Caco-2 (cell line): ENCODE measurements at places on chromosomes 12 and 14. TPM values are rescaled to one million over a fixed set of nuclear protein-coding genes. Genes with fewer than 3 reads are reported as not detected.

DNA sequence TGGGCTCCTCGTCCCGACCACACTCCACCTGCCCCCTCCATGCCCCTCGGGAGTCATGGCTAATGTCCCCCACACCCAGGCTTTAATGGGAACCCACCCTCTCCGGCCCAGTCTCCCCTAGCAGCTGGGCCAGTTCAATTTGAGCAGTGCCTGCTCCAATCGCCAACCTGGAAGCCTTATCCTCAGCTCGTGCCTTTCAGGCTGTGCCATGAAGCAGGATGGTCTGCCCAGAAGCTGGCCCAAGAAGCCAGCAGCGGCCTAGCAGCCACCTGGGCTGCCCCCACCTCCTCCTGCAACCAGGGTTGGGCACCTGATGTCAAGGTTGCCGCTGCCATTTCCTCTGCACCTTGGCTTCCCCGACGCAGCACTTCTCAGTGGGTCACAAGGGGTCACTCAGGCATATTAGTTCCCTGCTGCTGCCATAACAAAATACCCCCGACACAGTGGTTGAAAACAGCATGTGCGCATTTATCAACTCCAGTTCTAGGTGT lies 2.3 kb upstream of the CLBA1 start:
- H3K4me1 ChIP-seq, result peaks cover 7% of the 10 kb centered on the region; the same call in 1 of the 2 replicates
- no peak overlapping the region for H3K27ac ChIP-seq
- DNase-seq, result no peak
- no peak overlapping the region for H3K4me3 ChIP-seq
- no peaks in the 10 kb centered on the region for H3K27me3 ChIP-seq
- H3K36me3 ChIP-seq, result no peaks in the 10 kb centered on the region

DNA sequence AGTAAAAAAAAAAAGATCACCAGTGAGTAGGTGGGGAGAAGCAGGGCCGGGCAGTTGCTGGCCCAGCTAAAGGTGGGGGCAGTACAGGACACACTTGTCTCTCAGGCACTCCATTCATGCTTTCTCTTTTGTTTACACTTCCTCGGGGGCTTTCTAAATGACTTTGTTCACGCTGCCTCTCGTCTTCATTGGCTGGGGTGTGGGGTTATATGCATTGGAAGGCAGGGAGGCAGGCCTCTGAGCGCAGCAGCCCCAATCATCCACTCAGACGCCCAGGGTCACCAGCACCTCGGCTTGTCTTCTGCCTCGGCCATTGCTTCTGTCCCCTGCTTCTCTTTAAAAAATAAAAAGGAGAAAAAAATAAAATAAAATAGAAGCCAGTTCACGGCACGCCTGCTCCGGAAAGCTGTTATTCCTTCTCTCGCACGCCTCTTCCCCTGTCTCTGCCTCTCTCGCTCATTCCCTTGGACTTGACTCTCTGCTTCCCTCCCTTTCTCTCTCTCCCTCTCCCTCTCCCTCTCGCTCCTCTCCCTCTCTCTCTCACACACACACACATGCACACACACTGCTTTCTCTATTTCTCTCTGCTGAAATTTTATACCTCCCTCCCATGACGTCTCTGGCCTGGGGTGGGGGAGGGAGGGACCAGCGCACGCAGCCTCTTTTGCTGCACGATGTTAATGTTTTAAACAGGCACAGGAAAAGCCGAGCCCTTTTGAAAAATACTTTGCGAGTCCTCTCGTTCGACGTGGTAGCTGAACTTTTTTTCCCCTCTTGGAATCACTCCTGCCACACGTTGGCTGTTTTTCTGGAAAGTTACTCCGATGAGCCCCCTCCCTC lies at the start of gene TGFB3:
TSS of gene TGFB3 (minus strand) at position 570 of the 840 bp plus-strand sequence. CDS start 1,102 bp downstream, outside the sequence.
- H3K4me1 ChIP-seq, result peaks cover 11% of the 10 kb centered on the region
- no peaks in the 10 kb centered on the region for H3K36me3 ChIP-seq
- H3K27ac ChIP-seq, result peak within 1 kb of the TSS; percentile 39
- DNase-seq, result peak; percentile 50
- H3K4me3 ChIP-seq, result peak within 1 kb of the TSS; percentile 56
- H3K27me3 ChIP-seq, result no peaks in the 10 kb centered on the region

- no peaks in the 10 kb centered on the region for H3K27me3 ChIP-seq
- no peaks in the 10 kb centered on the region for H3K36me3 ChIP-seq
- peak; percentile 15 for DNase-seq
- no peak overlapping the region for H3K4me3 ChIP-seq
- no peaks in the 10 kb centered on the region for H3K4me1 ChIP-seq
These were observed 365.6 kb upstream of the TBX3 start for GRCh38 chr12:115049614-115050013.

- no peaks in the 10 kb centered on the region for H3K36me3 ChIP-seq
- H3K27ac ChIP-seq, result no peak overlapping the region
- H3K27me3 ChIP-seq, result no peaks in the 10 kb centered on the region
- peaks cover 14% of the 10 kb centered on the region for H3K4me1 ChIP-seq
These were observed 117.2 kb downstream of the CACNA1C start for GRCh38 chr12:2169940-2170339.

Gene KCNJ8
- 88.7 and 90.2 TPM in 2 replicates for total RNA-seq

Gene CLEC4D
- not detected in 2 replicates for total RNA-seq

- H3K36me3 ChIP-seq, result no peaks in the 10 kb centered on the region
- H3K4me3 ChIP-seq, result no peak overlapping the region
- DNase-seq, result no peak
- H3K4me1 ChIP-seq, result no peaks in the 10 kb centered on the region
- H3K27ac ChIP-seq, result no peak overlapping the region
These were observed 70.7 kb downstream of the AACS start for GRCh38 chr12:125135906-125136305.

DNA sequence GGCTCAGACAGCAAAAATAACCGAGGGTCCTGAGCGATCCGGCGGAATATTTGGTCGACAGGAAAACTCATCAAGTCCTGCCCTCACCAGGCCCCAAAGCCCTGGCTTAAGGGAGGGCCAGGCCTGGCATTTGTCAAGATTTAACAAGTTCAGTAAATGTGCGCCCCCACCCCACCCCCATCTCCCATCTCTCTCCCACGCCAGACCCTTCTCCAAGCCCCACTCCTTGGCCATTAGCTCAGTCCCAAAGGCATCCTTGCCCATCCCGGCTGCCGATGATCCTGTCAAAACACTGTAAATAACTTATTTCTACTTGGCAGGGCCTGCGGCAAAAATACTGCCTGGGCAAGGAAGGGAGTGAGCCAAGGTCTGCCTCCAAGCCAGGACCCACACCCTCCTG lies 52.8 kb downstream of the ITPK1 start:
- H3K27ac ChIP-seq, result no peak overlapping the region
- no peak for DNase-seq
- H3K4me3 ChIP-seq, result no peak overlapping the region
- H3K4me1 ChIP-seq, result no peaks in the 10 kb centered on the region

Gene OTOGL
- total RNA-seq, result 0.39 and 0.72 TPM in 2 replicates

Gene KIAA0586
- total RNA-seq, result 13.5 and 18.2 TPM in 2 replicates

- peaks cover 16% of the 10 kb centered on the region for H3K4me1 ChIP-seq
- DNase-seq, result no peak
- no peak overlapping the region for H3K27ac ChIP-seq
- peaks cover 10% of the 10 kb centered on the region for H3K36me3 ChIP-seq
- H3K27me3 ChIP-seq, result no peaks in the 10 kb centered on the region
These were observed 24.6 kb downstream of the GCN1 start for GRCh38 chr12:120169946-120170345.

DNA sequence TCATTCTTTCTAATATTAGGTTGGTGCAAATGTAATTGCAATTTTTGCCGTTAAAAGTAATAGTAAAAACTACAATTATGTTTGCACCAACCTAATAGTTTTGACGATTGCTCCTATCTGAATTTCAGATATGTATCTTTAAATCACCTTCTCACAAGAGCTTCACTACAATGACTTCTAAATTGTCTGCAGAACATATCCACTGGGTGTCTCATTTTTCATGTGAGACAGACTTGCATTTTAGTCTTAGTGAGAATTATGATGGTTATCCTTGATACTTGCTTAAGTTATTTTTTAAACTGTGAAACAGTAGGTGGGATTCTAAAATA lies 84.6 kb downstream of the ITPR2 start:
- peaks cover 25% of the 10 kb centered on the region for H3K4me1 ChIP-seq
- no peak for DNase-seq
- no peaks in the 10 kb centered on the region for H3K36me3 ChIP-seq
- no peaks in the 10 kb centered on the region for H3K27me3 ChIP-seq
- H3K4me3 ChIP-seq, result no peak overlapping the region
- no peak overlapping the region for H3K27ac ChIP-seq

Gene EID3
- 2.0 and 3.2 TPM in 2 replicates for total RNA-seq

DNA sequence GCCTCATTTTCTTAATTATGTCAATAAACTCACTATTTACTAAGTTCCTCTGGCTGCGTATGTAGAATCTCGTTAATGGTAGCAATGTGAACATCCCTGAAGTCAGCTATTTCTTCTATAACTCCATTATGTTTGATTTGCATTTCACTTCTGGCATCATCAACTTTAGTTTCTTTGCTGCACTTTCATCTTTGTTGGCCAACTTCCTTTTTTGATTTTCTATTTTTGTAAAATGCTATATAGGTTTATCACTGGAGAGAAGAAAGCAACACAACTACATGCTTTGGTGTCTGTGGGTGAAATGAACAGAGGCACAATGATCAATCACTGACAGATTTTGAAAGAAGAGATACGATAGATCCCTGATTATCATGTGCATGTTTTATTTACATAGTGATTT lies 58.5 kb upstream of the ATF7IP start:
- no peaks in the 10 kb centered on the region for H3K4me1 ChIP-seq
- DNase-seq, result no peak
- H3K27me3 ChIP-seq, result no peaks in the 10 kb centered on the region
- no peak overlapping the region for H3K4me3 ChIP-seq
- H3K36me3 ChIP-seq, result no peaks in the 10 kb centered on the region
- H3K27ac ChIP-seq, result no peak overlapping the region

DNA sequence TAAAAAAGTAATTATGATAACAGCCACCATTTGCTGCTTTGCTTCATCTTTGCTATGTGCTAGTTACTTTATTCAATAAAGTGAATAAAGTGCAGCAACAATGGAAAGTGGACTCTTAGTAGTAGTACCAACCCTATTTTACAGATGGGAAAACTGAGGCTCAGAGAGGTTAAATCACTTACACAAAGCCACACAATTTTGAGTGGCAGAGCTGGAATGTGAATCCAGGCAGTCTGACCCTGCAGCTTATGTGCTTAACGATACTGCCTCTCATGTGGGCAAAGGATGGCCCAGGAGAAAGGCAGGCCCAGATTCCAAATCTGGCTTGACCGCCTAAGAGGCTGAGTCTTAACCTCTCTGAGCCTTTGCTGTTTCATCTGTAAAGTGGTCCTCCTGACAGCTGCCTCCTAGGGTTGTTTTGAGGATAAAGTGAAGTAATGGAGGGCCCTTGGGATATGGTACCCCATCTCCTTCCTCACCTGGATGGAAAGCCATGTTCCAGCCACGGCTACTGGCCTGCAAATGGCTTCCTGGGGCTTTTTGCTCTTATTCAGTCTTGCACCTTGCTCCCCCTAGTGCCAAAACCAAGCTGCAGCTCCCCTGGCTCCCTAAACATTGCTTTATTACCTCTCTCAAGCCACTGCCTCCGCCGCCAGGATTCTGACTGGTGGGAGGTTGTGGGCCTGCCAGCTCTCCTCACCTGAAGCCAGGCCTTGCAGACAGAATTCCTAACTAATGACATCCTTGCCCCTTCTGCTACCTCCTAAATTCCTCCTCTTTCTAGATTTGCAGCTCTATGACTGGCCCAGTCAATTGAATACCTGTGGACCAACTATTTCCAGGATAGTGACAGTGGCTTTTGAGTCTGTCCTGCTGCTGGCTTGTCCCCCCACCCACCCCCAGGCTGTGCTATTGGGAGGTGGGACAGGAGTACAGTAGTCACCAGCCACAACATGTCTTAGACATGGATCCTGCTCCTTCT lies 283.3 kb upstream of the PWP1 start:
- peak; percentile 59 for DNase-seq
- no peaks in the 10 kb centered on the region for H3K4me1 ChIP-seq
- no peak overlapping the region for H3K27ac ChIP-seq
- no peak overlapping the region for H3K4me3 ChIP-seq

GRCh38 chr12:96083020-96083719 lies 47.8 kb upstream of the LTA4H start:
- H3K27ac ChIP-seq, result no peak overlapping the region
- no peak for DNase-seq
- no peaks in the 10 kb centered on the region for H3K36me3 ChIP-seq

DNA sequence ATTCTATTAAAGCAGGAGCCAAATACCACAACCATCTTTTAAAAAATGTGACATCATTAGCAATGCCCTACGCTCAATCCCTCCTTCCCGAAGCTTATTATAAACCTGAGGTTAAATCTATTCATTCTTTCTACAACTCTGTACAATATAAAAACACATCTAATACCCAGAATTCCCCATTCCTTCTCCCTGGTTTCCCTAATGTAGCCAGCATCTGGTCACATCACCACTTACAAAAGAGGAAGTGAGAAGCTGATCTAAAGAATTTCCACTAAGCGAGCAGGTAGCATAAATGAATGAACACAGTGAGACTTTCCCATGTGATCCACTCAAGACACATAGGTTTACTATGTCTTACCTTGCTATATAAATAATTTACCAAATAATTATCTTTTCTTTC lies 90.4 kb downstream of the LRP6 start:
- peaks cover 1% of the 10 kb centered on the region; the same call in 1 of the 2 replicates for H3K36me3 ChIP-seq
- no peaks in the 10 kb centered on the region for H3K27me3 ChIP-seq
- no peak overlapping the region for H3K27ac ChIP-seq

Gene KRT8
- total RNA-seq, result 3,707 and 3,725 TPM in 2 replicates

GRCh38 chr14:50417853-50418252 lies 21.2 kb upstream of the CDKL1 start:
- H3K4me3 ChIP-seq, result no peak overlapping the region
- H3K36me3 ChIP-seq, result no peaks in the 10 kb centered on the region; the same call in 1 of the 2 replicates
- H3K4me1 ChIP-seq, result no peaks in the 10 kb centered on the region
- no peaks in the 10 kb centered on the region for H3K27me3 ChIP-seq
- no peak overlapping the region for H3K27ac ChIP-seq

Gene LGR5
- 28.0 and 28.4 TPM in 2 replicates for total RNA-seq

DNA sequence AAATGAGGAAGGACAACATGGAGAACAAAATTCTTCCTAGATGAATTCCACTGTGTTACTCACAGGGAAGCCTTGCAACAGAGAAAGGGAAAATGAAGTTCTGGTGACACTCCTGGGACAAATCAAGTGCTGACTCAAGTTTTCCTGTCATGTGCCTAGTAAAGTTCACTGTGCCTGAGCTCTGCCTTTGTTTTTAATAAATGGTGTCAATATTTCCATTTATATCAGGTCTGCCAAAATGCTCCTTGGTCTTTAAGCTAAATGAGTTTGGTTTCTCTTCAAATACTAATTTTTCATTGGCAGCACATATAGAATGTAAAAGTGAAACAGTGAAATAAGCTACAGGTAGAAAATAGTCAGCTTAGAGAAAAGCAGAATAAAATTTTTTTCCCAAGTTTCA lies 33.0 kb downstream of the HIGD1C start:
- H3K27ac ChIP-seq, result no peak overlapping the region
- H3K4me1 ChIP-seq, result peaks cover 16% of the 10 kb centered on the region
- peaks cover 3% of the 10 kb centered on the region; the same call in 1 of the 2 replicates for H3K36me3 ChIP-seq
- H3K27me3 ChIP-seq, result no peaks in the 10 kb centered on the region
- no peak overlapping the region for H3K4me3 ChIP-seq
